ENCODE measurements at places on chromosomes 3 and 15.

- no peak for DNase-seq
Measured at GRCh38 chr3:69082805-69083204, 1.9 kb upstream of the ARL6IP5 start.

DNA sequence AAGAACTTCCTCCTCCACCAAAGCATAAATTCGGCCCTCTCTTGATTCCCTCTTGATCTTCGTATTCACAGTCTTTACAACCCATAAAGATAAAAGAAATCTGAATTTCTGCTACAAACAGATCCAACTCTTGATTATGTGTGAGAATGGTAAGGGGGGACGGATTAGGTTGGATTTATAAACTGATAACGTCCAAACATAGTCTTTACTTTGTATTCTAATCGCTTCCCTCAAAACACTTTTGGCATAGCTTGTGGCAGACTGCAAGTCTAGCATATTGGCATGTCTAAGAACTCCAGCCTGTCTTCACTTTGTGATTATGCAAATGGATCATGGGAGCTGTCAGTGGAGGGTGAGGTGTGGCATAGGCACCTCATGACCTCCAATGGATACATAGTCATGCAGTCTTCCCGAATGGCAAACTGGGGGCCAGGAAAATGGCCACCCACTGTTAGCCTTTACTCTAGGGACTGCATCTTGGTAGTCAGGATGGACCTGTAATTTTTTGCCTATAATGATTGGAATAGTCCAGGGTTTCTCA lies 24.3 kb upstream of the GPR171 start:
- no peak for DNase-seq

DNA sequence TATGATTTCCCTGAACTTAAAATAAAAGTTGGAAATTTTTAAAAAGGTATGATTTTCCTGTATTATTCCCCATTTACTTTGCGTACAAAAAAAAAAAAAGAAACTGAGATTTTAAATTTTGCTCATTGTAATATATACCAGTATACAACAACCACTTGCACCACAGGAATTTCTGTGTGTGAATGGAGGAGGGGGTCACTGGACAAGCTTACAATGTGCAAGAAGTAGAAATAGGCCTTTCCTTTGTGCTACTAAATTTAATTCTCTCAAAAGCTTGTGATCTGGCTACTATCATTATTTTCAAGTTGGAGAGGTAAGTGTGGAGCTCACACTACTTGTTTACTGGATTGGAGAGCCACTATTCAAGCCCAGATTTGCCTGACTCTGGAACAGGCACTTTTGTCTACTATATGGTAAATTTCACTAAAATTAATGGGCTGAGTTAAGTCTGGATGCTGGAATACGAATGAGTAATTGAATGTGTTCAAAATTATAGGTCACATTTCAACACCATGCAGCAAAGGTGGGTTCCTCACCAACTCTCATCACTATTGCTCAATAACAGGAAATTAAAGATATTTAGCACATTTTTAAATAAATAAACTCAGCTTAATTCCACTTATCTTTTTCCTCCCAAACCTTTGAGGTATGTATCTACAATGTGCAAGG lies 148.0 kb upstream of the MBNL1 start:
- DNase-seq: no peak

DNA sequence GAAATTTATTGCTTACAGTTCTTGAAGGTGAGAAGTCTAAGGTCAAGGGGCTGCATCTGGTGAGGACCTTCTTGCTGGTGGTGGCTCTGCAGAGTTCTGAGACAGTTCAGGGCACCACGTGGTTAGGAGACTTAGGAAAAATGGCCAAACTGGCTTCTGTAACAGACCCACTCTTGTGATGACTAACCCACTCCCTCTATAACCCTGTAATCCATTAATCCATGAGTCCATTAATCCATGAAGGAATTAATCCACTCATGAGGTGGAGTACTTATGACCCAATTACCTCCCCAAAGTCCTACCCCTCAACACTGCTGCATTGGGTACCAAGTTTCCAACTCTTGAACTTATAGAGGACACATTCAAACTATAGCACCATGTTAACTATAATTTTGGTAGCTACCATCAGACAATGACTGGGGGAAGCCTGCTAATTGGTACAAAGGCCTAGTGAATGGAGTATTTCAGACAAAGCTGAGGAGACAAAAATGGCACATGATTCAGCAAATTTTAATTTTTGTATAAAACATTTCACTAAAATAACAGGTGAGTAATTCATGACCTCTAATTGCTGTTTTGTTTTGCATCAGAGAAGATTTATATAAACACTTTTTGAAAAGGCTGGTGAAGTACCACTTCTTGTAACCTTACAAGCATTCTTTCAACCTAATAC lies 374.1 kb upstream of the TBL1XR1 start:
- no peak for DNase-seq

GRCh38 chr3:13045241-13045903 lies 27.9 kb downstream of the IQSEC1 start:
- no peak for DNase-seq

GRCh38 chr3:143464850-143465249 lies 345.3 kb downstream of the CHST2 start:
- DNase-seq: no peak

GRCh38 chr15:59165726-59166125 lies 40.9 kb upstream of the LDHAL6B start:
- no peak for DNase-seq

DNA sequence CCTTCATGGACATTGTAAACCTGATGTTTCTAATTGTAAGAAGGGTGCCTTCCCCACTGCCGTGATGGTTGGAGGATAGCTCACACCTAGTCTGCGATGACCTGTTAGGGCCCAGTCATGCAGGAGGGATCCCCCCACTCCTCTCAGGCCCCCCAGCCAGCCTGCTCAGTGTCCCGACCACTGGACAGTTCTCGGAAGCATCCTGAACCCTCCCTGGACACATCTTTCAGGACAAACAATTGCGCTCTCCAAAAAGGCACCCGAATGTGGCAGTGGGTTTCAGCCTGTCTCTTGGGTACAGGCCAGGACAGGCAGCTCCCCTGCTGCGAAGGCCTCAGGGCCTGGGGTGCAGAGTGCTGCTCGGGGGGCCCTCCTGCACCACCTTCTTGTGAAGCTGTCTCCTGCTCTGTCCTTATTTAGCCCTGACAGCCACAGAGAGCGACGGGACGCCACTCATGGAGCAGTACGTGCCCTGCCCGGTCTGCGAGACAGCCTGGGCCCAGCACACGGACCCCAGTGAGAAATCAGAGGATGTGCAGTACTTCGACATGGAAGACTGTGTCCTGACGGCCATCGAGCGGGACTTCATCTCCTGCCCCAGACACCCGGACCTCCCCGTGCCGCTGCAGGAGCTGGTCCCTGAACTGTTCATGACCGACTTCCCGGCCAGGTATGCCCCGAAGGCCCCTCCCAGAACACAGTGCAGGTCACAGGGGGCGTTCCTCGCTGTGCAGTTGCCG lies 132.3 kb downstream of the LRRK1 start:
- no peak for DNase-seq

DNA sequence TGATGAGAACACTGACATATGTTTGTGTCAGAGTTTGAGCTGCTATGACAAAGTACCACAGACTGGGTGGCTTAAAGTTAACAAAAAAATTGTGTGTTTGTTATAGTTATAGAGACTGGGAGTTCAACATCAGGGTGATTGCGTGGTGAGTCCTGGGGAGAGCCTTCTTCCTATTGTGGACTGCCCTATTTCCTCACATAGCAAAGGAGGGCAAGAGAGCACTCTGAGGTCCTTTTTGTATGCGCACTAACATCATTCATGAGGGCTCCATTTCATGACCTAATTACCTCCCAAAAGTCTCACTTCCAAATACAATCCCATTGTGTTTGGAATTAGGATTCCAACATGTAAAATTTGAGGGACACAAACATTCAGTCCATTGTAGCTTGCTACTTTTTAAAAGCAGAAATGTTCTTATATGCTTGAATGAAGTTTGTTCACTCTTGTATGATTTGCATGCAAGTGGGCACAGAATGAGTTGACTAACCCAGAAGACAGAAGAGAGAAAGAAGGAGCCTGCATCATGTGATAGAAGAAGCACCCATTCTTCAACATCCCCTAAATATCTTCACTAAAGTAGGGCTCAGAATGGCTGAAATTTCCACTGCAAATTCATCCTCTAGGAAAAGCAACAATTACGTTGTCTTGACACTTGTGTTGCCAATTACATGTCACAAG lies 18.9 kb upstream of the ALCAM start:
- no peak for DNase-seq

DNA sequence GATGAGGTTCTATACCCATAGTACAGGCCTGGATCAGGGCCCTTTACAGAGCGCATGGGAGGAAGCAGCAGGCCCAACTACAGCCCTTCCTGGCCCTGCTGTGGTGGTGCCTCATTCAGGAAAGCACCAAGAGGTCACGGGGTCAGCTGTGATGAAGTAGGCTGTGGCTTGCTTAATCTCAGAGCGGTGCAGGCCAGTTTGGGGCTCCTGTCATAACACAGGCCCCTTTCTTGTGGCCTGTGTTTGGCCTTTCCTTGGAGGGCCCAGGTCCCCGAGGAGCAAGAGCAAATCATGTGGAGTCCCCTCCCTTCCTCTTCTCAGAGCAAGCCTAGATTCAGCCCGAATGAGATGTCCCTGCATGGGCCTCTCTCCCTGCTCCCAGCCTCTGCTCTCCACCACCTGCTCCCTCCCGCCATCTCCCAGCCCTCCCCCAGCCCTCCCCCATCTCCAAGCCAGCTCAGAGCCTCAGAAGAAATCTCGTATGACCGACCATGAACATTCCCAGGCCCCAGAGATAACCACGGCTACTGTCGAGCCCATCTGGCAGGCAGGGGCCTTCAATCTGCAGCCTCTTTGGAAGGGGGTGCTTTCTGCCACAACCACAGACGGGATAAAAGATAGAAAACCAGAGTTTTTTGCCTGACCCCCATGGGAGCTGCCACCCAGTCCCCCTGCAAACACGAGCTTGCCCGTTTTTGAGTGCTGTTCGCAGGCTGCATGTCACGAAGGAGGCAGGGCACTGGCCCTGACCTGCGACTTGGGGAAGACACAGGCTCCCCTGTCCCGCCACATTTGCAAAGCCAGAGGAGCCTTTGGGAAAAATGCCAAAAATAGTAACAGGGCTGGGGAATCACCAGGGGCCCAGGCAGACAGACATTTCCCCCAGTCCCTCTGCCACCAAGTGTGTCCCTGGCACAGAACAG lies 32.3 kb upstream of the DUSP7 start:
- no peak for DNase-seq

GRCh38 chr3:189167027-189167766 lies 4.6 kb upstream of the TPRG1 start:
- no peak for DNase-seq

DNA sequence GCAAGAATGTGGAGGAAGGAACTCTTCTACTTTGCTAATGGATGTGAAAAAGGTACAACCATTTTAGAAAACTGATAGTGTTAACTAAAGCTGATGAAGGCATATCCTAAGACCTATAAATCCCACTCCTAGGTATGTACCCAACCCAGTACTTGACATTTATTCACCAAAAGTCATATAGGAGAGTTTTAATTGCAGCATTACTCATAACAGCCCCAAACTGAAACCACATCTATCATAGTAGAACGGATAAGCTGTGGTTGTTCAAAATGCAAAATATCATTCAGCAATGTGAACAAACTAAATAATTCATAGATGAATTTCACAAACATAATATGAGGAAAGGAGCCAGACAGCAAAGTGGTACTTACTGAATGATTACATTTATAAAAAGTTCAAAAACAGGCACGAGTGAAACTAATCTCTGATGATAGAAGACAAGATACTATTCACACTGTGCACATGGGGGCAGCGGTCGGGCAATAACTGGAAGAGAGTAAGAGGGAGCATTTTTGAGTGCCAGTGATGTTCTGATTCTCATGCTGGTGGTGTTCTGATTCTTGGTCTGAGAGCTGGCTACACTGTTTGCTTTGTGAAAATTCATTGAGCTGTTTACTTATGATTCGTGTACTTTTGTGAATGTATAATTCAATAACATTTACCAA lies 34.3 kb downstream of the GOLIM4 start:
- DNase-seq: no peak

GRCh38 chr3:12947504-12948369 lies 106.4 kb upstream of the RPL32 start:
- DNase-seq: no peak

DNA sequence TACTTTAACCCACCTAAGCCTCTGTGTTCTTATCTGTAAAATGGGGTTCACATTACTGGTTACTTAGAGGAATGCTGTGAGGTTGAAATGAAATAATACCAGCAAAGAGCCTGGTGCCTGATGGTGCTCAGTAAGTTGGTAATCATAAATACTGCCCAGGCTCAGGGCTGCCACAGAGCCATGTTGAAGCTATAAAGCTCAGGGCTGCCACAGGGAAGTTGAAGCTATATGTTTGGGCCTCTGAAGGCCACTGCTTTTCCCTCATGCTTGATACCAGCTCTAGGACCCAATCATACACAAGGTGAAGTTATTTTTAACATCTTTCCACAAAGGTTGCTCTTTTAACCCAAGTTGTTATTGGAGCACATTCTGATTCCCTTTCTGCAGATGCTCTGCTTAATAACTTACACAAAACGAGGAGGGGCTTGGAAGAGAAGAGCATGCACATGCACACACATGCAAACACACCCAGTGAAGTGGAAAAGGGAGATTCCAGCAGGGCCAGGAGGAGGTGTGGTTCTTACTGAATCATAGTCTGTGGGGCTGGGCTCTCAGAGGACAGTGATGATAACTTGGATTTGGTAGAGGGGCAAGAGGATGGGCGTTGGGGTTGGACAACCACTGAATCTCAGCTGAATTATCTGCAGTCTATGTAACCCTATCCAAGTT lies 17.4 kb downstream of the PARP14 start:
- DNase-seq: no peak

GRCh38 chr3:169548194-169548593 lies 115.3 kb downstream of the MECOM start:
- no peak for DNase-seq

GRCh38 chr15:33226559-33227181 lies 32.2 kb upstream of the FMN1 start:
- no peak for DNase-seq

DNA sequence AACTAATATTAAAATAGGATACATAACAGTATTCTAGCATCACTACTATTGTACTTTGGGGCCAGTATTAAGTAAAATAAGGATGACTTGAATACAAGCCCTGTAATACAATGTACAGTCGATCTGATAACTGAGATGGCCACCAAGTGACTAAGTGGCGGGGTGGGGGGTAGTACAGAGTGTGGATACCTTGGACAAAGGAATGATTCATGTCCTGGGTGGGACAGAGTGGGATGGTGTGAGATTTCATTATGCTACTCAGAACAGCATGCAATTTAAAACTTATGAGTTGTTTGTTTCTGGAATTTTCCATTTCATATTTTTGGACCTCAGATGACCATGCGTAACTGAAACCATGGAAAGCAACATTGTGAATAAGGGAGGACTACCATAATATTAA lies 46.0 kb downstream of the SLC7A14 start:
- DNase-seq: no peak

- DNase-seq: peak; percentile 52
Measured at GRCh38 chr3:67362686-67363085, 291.7 kb downstream of the SUCLG2 start.

- DNase-seq: no peak
Measured at GRCh38 chr3:42014921-42015533, 53.1 kb upstream of the ULK4 start.

- DNase-seq: no peak
Measured at GRCh38 chr3:126288314-126288713, 68.9 kb downstream of the KLF15 start.
